ENCODE measurements at places on chromosomes 3 and 15. TPM values are rescaled to one million over a fixed set of nuclear protein-coding genes. Genes with fewer than 3 reads are reported as not detected.

STOML1 gene
- 20.1 TPM for total RNA-seq

ABHD2 gene
- total RNA-seq, result 88.7 TPM

MORC1 gene
- total RNA-seq, result not detected

WDR73 gene
- total RNA-seq, result 18.7 TPM

SYNPR gene
- total RNA-seq, result not detected

LDHAL6B gene
- not detected for total RNA-seq

CLDN11 gene
- 26.5 TPM for total RNA-seq

FBXO22 gene
- 15.3 TPM for total RNA-seq

PLA1A gene
- 2.7 TPM for total RNA-seq

ABHD14A gene
- total RNA-seq, result 18.6 TPM

FGF12 gene
- 1.7 TPM for total RNA-seq

DNAH12 gene
- 0.19 TPM for total RNA-seq

ANKRD34C gene
- 0.19 TPM for total RNA-seq

QARS1 gene
- 137 TPM for total RNA-seq

XRN1 gene
- 41.3 TPM for total RNA-seq

SIDT1 gene
- total RNA-seq, result 2.1 TPM

FNDC3B gene
- total RNA-seq, result 142 TPM

OXTR gene
- total RNA-seq, result 3.4 TPM

CSPG5 gene
- 0.51 TPM for total RNA-seq

IQCF5 gene
- not detected for total RNA-seq

GATM gene
- total RNA-seq, result 27.2 TPM

NR2E3 gene
- not detected for total RNA-seq

SLC28A2 gene
- total RNA-seq, result not detected

PLAAT1 gene
- 0.65 TPM for total RNA-seq

PIERCE2 gene
- total RNA-seq, result 1.4 TPM

NMB gene
- 8.7 TPM for total RNA-seq

SCN5A gene
- total RNA-seq, result 0.32 TPM

PRKCD gene
- total RNA-seq, result 34.1 TPM

SNURF gene
- total RNA-seq, result 11.5 TPM

BNC1 gene
- 0.19 TPM for total RNA-seq

OSBPL10 gene
- total RNA-seq, result 28.1 TPM

ENTPD3 gene
- 1.9 TPM for total RNA-seq

GPR87 gene
- total RNA-seq, result not detected

GOLGA6D gene
- total RNA-seq, result not detected

CD276 gene
- total RNA-seq, result 137 TPM

GRAMD2A gene
- not detected for total RNA-seq

GP5 gene
- 0.09 TPM for total RNA-seq

TICRR gene
- 0.09 TPM for total RNA-seq

RTP3 gene
- not detected for total RNA-seq

TPRG1 gene
- total RNA-seq, result 15.2 TPM

CLRN1 gene
- total RNA-seq, result not detected

WDR72 gene
- total RNA-seq, result not detected

RPUSD3 gene
- total RNA-seq, result 18.2 TPM

CPN2 gene
- not detected for total RNA-seq

TRH gene
- total RNA-seq, result not detected

AEN gene
- total RNA-seq, result 24.3 TPM

CRBN gene
- 45.9 TPM for total RNA-seq

Measured in posterior vena cava (tissue), 2 donors.